ENCODE measurements at places on chromosomes 3 and 15.

DNA sequence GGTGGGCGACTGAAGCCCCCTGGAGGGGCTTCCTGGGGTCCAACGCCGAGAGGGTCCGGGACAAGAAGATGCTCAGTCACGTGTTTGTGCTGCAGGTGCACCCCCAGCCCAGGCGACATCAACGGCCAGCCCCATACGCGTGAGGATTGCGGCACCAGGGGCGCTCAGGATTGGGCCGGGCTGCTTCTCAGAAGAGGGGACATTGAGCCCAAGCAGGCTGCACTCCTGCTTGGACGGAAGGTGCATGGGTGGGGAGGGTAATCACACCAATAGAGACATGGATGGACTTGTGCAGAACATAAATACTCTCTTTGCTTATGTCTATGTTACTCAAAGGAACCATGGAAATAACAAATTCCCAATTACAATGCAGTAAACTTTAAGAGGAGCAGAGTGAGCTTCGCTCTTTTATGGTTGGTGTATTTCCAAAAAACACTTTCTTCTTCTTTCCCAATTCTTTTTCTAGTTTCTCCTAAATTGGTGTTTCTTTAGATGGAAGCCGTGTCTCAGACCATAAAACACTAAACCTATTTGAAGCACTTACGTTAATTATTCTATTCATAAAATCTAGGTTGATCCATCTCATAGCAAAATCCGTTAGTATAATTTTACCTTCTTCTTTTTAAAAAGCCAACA, 182.7 kb downstream of the GOLGA6L6 start:
- no peak for DNase-seq

DNA sequence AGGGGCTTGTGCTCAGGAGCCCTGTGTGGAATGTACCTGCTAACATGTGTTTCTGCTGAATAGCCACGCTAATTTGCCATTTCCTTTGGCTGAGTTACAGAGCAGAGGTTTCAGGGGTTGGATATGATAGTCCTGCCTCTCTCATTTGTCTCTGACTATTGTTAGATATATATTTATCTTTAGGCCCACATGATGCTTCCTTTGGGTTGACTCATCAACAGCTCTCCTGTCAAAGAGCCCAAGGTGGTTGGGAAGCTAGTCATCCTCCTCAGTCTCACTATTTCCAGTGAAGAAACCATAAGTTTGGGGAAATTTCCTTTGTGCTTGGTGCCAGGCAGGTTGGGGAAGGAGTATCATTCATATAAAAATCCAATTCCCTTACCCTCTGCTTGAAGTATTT, 1194.6 kb downstream of the ZPLD1 start:
- no peak for DNase-seq

DNA sequence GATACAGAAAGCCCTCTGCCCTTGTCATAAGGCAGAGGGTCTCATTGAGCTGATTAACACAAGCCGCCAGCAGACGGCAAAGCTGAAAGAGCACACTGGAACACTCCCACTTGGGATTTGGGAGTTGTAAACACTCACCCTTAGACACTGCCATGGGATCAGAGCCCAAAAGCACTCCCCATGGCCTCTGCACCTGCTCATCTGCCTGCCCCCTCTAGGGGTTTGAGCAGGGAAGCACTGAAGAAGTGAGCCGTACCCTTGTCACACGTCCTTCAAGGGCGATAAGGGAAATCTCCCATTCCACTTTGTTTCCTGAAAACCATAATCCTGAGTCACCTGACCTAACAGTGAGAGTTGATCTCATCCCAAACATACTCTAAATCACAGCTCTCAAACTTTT, 14.7 kb downstream of the FSIP1 start:
- DNase-seq, result no peak

GRCh38 chr3:53571264-53571663, 76.9 kb downstream of the CACNA1D start:
- DNase-seq, result no peak

DNA sequence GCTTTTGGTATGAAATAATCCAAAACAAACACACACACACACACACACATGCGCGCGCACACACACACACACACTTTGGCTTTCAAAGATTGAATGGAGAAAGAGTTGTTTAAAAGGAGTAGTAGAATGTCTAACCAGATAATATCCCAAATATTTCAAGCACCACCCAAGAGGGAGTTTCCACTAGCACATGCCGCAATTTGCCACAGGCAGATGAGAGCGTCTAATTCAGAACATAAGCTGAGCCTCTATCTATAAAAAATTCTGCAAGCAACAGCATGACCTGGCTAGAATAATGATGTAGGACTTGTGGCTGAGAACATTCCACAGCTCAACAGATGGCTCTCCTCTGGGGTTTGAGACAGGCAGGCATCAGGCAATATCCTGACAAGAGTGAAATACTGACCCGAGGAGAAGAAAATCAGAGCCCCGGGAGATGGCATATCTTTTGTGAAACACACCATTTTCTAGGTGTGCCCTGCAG, 302.5 kb upstream of the GADL1 start:
- no peak for DNase-seq

DNA sequence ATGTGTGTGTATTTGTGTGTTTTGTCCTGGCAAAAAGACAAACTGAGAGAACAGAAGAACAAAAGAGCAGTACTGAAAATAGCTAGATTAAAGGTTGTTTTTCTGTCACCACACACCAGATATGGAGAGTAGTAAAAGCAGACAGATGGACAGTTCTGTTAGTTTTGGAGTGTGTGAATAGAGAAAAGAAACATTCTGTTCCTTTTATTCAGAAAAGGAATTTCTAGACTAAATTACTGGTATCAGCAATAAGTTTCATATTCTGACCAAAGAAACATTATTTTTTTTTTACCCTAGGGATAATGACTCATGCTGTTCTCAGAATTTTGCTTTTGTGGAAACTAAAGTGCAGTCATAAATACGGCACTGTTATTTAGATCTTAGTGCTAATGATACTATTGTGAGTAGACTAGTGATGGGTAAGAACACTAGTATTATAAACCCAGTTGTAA, 32.9 kb downstream of the PIK3CA start:
- no peak for DNase-seq

DNA sequence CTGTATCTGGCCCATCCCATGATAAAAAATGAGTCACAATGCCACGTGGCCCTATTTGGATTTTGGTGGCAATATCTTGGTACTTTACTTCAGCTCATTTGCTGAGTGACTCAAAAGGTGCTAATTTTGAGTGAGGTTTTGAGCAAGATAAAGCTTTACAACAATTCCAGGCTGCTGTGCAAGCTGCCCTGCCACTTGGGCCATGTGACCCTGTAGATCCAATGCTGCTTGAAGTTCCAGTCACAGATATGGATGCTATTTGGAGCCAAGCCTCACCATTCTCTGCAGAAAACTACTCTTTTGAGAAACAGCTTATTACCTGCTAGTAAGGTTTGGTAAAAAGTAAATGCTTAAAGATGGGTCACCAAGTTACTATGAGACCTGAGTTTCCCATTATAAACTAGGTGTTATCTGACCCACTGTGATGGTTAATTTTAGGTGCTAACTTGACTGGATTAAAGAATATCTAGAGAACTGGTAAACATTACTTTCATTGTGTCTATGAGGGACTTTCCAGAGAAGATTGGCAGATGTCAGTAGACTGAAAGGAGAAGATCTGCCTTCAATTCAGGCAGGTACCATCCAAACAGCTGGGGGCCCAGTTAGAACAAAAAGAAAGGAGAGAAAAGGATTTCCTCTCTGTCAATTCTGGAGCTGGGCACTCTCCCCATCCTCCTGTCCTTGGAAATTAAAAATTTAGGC, 1083.9 kb downstream of the DIPK2A start:
- no peak for DNase-seq

GRCh38 chr15:90425726-90426346, 37.8 kb downstream of the IQGAP1 start:
- no peak for DNase-seq

- no peak for DNase-seq
Observed at GRCh38 chr3:122520861-122521260, 6.1 kb upstream of the KPNA1 start.

- no peak for DNase-seq
Observed at GRCh38 chr15:40332113-40332781, 8.5 kb downstream of the CCDC9B start.

- no peak for DNase-seq
Observed at GRCh38 chr15:89656116-89656815, 999 bp upstream of the KIF7 start.
